Activated CD8-positive, alpha-beta T cell treated with anti-CD3 and anti-CD28 coated beads, Interleukin-2, amount 10 ng/mL, durations not matched to agents 7 days and 5 days (primary cell): ENCODE measurements at places on chromosomes 7 and 10. TPM values are rescaled to one million over a fixed set of nuclear protein-coding genes. Genes with fewer than 3 reads are reported as not detected.

DNA sequence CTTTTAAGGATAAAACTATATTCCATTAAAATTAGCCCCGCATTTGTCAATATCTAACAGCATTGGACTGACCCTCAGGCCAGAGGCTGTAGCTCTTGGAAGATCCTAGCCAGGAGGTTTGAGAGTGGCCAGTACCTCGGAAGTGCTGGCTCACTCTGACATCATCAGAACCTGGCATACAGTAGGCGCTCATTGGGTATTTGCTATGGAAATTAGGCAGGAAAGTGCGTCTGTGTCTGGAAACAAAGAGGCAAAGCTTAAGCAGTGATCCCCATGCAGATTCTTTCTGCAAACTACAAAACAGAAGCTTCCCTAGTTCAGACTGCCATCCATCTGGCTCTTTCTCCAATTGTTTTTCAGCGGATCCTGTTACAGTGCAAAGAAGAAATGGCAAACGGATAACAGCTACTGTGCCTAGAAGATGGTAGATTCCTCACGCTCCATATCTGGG lies 1.7 kb upstream of the PRKCQ start:
- DNase-seq: peak; percentile 56

PPP1R3A gene
- total RNA-seq: not detected

DNA sequence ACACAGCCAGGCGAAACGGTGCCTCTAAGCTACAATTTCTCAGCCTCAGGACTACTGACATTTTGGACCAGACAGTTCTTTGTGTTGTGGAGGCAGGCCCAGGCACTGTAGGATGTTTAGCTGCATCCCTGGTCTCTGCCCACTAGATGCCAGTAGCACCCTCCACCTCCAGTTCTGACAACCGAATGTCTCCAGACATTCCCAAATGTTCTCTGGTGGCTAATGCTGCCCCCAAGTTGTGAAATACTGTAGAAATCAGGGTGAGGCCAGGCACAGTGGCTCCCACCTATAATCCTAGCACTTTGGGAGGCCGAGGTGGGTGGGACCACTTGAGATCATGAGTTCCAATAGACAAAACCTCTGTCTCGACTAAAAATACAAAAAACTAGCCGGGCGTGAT lies 18.2 kb downstream of the HNRNPF start:
- no peak for DNase-seq

GRCh38 chr7:73822319-73823173 lies 8.2 kb upstream of the CLDN4 start:
- no peak for DNase-seq

DNA sequence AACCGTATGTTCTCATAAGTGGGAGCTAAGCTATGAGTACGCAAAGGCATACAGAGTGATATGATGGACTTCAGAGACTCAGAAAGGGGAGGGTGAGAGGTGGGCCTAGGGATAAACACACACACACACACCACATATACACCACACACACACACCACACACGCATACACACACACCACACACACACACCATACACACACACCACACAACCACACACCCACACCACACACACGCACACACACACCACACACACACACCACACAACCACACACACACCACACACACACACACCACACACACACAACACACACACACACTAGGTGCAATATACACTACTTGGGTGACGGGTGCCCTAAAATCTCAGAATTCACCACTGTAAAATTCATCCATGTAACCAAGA lies 113.6 kb upstream of the ADAM12 start:
- DNase-seq: no peak

RUFY2 gene
- total RNA-seq: 11.4 TPM

VAX1 gene
- total RNA-seq: not detected

NKX2-3 gene
- total RNA-seq: not detected

- no peak for DNase-seq
Measured at GRCh38 chr10:98621630-98622029, 174.9 kb upstream of the HPS1 start.

DNA sequence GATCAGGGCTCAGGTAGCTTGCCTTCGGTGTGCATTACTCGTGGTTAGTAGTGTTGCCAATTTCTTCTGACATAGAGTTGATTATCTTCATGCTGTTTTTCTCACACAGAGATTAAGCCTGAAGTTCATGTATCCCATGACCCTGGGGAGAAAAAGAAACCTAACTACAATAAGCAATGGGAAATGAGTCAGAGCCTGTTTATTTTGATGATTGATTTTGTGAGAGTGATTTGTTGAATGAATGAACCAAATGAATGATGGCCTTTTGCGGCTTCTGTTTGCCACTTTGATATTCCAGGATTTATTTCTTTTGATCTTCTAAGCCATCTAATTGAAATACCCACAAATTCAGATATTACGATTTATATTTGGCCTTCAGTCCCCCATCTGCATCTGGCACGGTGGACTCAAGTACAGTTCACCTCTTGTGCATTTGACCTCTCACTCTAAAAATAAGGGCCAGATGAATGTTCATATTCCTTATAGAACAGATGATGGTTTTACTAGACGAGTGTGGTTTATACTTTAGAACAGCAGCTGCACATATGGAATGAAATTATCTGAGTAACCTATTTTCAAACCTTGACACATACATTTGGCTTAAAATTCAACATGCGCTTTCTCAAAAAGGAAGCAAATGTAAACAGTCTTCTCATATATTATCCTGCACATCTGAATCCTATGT lies 110.7 kb downstream of the PLCE1 start:
- DNase-seq: no peak

DNA sequence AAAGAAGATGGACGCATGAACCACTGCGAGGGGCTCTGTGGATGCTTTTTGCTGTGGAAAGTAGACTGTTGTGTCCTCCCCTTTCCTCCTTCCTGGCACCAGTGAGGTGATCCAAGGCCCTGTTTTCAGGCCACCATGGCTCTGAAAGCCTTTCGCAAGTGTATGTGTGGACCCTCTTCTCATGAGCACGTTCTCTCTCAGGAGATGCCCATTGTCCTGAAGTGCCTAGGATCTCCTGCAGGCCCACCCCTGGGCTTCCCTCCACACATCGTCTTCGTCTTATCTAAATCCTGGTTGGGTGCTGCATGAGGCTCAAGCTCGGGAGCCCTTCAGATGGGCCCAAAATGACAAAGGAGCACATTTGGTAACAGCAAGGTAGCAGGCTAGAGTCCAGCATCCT lies 188.2 kb downstream of the PTPN20 start:
- DNase-seq: no peak

GRCh38 chr7:122544463-122544862 lies 154.5 kb downstream of the RNF133 start:
- no peak for DNase-seq
